Activated naive CD8-positive, alpha-beta T cell treated with anti-CD3 and anti-CD28 coated beads, Interleukin-2, amount 50 U/mL, for 24 hours (primary cell): ENCODE measurements at places on chromosomes 4 and X.

DNA sequence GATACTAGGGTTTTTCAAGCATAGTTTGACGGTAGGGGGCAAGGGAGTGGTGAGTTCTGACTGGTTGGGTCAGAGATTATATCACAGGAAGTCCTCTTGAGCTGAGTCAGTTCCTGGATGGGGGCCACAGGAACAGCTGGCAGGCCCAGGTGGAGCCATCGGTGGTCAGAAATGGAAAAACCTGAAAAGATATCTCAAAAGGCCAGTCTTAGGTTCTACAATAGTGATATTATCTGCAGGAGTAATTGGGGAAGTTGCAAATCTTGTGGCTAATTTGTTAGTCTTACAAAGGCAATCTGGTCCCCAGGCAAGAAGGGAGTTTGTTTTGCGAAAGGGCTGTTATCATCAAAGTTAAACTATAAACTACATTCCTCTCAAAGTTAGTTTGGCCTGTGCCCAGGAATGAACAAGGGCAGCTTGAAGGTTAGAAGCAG lies 159.3 kb downstream of the PTCHD1 start:
- no peak overlapping the region for H3K27ac ChIP-seq
- DNase-seq, result peak; percentile 1
- H3K27me3 ChIP-seq, result no peaks in the 10 kb centered on the region

GRCh38 chr4:43411226-43411625 lies 518.7 kb downstream of the GRXCR1 start:
- no peaks in the 10 kb centered on the region for H3K27me3 ChIP-seq
- no peak overlapping the region for H3K4me3 ChIP-seq
- no peak overlapping the region for H3K27ac ChIP-seq
- no peaks in the 10 kb centered on the region for H3K4me1 ChIP-seq
- H3K36me3 ChIP-seq, result no peaks in the 10 kb centered on the region

- no peak for DNase-seq
- H3K4me3 ChIP-seq, result no peak overlapping the region
- no peaks in the 10 kb centered on the region for H3K4me1 ChIP-seq
- H3K36me3 ChIP-seq, result no peaks in the 10 kb centered on the region
- H3K27ac ChIP-seq, result no peak overlapping the region
Observed at GRCh38 chr4:164888096-164888715, 11.2 kb downstream of the APELA start.

- H3K36me3 ChIP-seq, result no peaks in the 10 kb centered on the region
- no peaks in the 10 kb centered on the region for H3K27me3 ChIP-seq
- no peak overlapping the region for H3K27ac ChIP-seq
- H3K4me1 ChIP-seq, result peaks cover 13% of the 10 kb centered on the region
- no peak overlapping the region for H3K4me3 ChIP-seq
- DNase-seq, result no peak
Observed at GRCh38 chrX:13162772-13163410, 118.5 kb upstream of the FAM9C start.

DNA sequence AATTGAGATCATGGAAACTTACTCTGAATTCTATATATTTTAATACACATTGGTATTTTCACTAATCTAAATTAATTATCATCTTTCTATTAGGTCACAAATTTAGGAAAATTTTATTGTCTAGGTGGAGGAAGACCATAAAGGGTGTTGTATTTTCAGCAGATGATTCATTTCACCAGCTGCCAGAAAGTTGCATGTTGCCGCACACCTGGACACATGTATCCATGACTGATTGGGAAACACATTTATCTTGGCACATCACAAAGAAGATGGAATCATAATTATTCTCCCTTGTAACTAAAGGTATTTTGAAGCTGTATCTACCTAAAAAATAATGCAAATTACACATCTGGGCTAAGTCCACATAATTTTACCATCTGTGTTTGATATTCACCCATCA lies 33.1 kb downstream of the SLC7A11 start:
- no peak overlapping the region for H3K27ac ChIP-seq
- no peaks in the 10 kb centered on the region for H3K4me1 ChIP-seq
- H3K27me3 ChIP-seq, result no peaks in the 10 kb centered on the region
- H3K36me3 ChIP-seq, result no peaks in the 10 kb centered on the region

DNA sequence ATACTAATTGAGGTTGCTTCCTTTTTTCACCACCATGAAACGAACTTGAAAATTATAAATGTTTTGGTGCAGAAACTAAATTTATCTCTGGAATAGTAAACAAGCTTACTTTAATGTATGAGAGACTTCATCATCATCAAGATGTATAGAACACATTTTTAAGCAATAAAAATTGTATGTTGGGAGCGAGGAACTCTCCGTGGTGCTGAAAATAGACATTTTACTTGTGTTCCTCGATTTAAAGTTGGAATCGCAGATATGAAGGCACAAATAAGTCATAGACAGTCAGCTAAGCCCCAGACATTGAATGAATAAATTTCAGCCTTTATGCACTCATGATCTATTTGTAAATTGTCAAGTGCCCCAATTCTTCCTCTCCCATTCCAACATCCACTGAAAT lies 310.7 kb downstream of the STK32B start:
- no peak overlapping the region for H3K27ac ChIP-seq
- no peak for DNase-seq
- H3K4me1 ChIP-seq, result no peaks in the 10 kb centered on the region
- H3K27me3 ChIP-seq, result no peaks in the 10 kb centered on the region

GRCh38 chr4:55675196-55675793 lies 39.2 kb upstream of the NMU start:
- no peak overlapping the region for H3K27ac ChIP-seq
- no peak overlapping the region for H3K4me3 ChIP-seq
- H3K27me3 ChIP-seq, result peaks cover 24% of the 10 kb centered on the region
- H3K4me1 ChIP-seq, result peaks cover 5% of the 10 kb centered on the region
- DNase-seq, result no peak

DNA sequence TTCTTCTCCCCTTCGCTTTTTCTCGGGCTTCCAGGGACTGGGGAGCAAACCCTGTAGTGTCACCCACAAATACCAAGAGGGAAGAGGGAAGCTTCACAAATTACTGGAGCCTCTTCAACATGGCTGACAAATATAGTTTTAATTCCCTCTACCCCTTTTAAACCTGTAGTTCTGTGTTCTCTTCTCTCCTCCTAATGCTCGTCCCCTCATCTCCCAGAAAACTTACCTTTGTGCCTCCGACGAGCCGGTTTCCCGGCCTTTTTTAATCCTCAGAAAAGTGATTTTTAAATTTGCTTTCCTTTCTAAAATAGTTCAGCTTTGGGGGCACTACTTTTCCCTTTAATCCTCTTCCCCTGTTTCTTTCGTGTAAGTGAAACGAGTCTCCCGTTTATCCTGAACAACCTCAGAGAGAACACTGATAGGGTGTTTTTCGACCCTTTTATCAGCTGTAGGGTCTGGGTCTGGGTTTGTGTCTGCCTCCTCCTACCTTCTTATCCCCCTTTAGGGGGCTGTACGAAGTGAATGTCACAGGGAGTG lies 408 bp downstream of the TET2 start:
- H3K4me3 ChIP-seq, result peak overlapping the region; percentile 97
- H3K27ac ChIP-seq, result peak overlapping the region; percentile 96
- peaks cover 47% of the 10 kb centered on the region for H3K4me1 ChIP-seq
- H3K27me3 ChIP-seq, result no peaks in the 10 kb centered on the region

- no peaks in the 10 kb centered on the region for H3K4me1 ChIP-seq
- H3K27me3 ChIP-seq, result no peaks in the 10 kb centered on the region
- H3K4me3 ChIP-seq, result no peak overlapping the region
- H3K27ac ChIP-seq, result no peak overlapping the region
Observed at GRCh38 chr4:115213716-115214115, 100.3 kb upstream of the NDST4 start.

DNA sequence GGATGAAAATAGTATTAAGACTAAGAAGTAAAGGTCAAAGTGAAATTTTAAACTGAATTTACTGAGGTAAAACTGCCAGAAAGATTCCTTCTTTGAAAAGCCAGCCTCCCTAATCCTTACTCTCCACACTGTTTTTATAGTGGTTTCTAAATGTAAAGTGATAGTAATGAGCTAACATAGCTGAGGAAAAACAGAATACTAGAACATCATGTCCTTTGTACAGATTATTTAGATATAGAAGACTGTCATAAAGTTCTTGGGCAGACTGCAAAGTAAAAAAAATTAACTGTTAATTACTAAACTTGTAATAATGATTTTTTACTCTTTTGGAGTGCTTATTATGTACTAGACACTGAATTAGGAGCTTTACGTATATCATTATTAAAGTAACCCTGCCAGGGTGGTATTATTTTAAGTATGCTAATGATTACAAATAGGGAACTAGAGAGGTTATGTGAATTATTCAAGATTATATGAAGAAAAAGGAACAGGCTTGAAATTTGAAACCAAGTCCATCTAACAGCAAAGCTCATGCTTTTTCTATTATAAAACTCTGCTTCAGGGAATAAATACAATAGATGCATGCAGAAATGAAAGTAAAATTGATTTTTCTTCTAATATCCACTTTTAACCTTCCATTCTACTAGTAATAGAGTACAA lies 150.5 kb downstream of the TBCK start:
- DNase-seq, result no peak
- H3K27ac ChIP-seq, result no peak overlapping the region
- H3K4me3 ChIP-seq, result no peak overlapping the region
- H3K36me3 ChIP-seq, result peaks cover 38% of the 10 kb centered on the region

GRCh38 chr4:152382057-152382785 lies 153.7 kb downstream of the FBXW7 start:
- no peaks in the 10 kb centered on the region for H3K27me3 ChIP-seq
- no peaks in the 10 kb centered on the region for H3K36me3 ChIP-seq
- H3K4me1 ChIP-seq, result peaks cover 15% of the 10 kb centered on the region
- H3K4me3 ChIP-seq, result peak overlapping the region; percentile 45
- peak overlapping the region; percentile 63 for H3K27ac ChIP-seq

- H3K27me3 ChIP-seq, result no peaks in the 10 kb centered on the region
- H3K27ac ChIP-seq, result no peak overlapping the region
- H3K4me1 ChIP-seq, result peaks cover 79% of the 10 kb centered on the region
Observed at GRCh38 chr4:24560868-24561368, 23.4 kb downstream of the DHX15 start.

DNA sequence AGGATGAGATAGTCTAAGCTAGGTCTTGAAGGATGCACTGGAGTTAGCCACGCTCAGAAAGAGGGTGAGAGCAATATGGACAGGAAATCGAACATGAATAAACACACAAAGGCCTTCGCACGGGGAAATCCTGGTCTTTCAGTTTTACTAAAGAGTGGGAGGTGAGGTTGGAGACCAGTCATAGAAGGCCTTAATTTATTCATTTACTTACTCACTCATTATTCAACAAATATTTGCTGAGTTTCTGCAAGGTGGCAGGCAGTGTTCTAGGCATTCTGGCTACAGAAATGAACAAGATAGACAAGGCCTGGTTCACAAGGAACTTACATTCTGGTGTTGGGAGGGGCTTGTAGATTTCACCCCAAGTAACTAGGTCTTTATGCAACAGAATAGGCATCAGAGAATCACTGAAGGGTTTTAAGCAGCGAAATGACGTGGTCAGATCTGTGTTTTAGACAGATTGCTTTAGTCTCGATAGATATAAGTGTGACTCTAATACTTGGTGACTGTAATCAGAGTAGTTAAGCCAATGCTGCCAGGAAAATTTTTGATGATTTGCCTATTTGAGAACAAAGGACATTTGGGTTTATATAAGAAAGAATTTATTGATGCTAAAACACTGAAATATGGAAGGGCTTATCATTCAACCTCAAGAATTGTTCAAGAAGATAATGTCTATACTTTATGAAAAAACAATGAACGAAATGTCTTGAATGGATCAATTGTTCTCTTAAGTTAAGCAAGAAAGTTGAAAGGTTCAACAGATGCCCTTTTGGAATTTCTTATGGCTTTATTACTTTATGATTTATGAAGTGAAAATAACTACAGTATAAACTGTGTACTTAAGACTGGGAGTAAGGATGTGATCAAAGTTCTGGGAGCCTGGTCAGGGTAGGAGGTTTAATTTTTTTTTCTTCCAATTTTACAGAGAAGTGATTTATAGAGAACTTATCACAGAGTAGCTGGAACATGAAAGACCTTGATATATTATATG lies 184.4 kb upstream of the CASK start:
- DNase-seq, result no peak
- H3K4me1 ChIP-seq, result peaks cover 26% of the 10 kb centered on the region
- H3K27ac ChIP-seq, result no peak overlapping the region
- H3K27me3 ChIP-seq, result no peaks in the 10 kb centered on the region
- no peak overlapping the region for H3K4me3 ChIP-seq

DNA sequence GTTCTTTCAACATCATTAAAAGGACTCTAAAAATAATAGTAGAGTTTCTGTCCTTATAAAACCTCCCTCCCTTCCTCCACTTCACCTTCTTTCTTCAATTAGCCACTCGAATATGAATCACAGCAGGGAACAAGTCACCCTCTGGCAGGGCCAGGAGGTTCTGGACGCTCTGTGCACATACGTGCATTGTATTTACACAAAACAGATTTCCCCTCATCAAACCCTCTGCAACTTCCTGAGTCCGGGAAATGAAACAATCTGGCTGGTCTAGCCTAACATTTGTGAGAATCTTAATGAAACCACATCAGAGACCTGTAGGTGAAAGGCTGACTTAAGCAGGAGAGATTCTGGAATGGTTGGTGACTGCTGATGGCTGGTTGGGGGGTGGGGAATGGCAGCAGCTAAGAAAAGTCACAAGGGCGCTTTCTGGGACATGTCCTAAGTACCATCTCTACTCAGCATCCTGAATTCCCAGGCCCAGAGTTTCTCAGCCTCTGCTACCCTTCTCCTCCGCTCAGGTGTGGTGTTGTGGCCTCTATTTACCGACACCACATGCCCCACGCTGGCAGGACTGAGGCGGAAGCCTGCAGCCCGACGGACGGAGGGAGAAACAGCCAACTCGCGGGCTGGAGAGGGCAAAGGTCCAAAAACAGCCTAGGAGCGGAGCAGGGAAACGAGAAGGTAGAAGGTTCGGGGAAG lies 1.0 kb downstream of the ZDHHC9 start:
- H3K4me1 ChIP-seq, result peaks cover 43% of the 10 kb centered on the region
- peak overlapping the region; percentile 88 for H3K4me3 ChIP-seq
- peak overlapping the region; percentile 47 for H3K27ac ChIP-seq
- H3K36me3 ChIP-seq, result no peaks in the 10 kb centered on the region
- H3K27me3 ChIP-seq, result no peaks in the 10 kb centered on the region
- DNase-seq, result peak; percentile 10

GRCh38 chrX:104253567-104254441 lies 929 bp downstream of the ESX1 start:
- DNase-seq, result peak; percentile 6
- H3K27me3 ChIP-seq, result peaks cover 32% of the 10 kb centered on the region
- H3K4me1 ChIP-seq, result peaks cover 9% of the 10 kb centered on the region
- H3K4me3 ChIP-seq, result peak overlapping the region; percentile 65

- H3K27me3 ChIP-seq, result no peaks in the 10 kb centered on the region
- no peak overlapping the region for H3K4me3 ChIP-seq
- H3K36me3 ChIP-seq, result no peaks in the 10 kb centered on the region
Observed at GRCh38 chr4:21415728-21416127, 532.8 kb downstream of the KCNIP4 start.
